ENCODE measurements at places on chromosomes 16 and 17.

DNA sequence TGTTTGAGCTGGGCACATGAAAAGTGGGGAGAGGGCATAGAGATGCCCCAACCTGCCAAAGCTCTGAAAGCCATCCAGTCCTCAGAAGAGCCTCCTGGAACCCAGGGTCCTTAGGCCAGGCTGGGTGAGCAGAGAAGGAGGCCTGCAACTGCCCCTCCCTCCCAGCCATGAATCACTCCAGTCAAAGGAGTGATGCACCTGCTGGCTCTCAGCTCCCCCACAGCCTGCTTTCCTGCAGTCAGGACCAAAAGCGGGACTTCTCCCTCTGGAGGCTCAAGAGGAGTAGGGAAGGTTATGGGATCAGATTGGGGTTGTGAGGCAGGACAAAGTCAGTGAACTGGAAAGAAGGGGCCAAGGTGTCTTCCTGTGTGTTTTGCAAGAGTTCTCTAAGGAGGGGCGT lies 145.6 kb downstream of the TMEM132E start:
- no peak for DNase-seq

GRCh38 chr16:2205967-2206313 lies 686 bp downstream of the MLST8 start:
- no peak for DNase-seq

DNA sequence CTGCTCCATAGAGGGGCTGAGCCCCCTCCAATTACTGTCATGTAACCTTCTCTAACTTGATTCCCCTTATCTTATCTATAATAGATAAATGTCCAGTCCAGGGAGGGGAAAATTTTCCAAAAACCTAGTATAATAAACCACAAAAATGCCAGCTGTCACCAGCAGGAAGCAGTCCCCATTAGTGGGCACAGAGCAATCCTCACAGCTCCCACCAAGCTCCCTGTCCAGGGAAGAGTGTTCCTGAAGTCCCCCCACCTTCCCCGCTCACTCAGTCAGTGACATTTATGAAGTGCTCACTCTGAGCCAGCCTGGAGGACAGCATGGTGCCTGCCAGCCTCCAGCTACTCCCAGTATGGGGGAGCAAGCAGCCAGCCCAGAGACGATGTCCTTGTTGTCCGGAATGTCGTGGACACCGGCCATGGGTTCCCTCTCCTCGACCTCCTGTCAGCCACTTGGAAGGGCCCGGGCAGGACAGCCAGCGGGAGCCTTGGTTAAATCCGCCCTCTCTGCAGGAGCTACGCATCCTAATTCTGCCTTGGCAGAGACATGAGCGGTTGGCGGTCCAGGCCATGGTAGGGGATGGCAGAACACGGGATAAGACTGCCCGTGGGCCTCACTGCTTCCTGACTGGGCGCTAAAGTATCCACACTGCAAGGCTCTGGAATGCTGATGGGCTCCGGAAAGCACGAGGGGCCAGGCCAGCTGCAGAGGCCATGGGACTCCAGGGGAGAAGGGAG lies 102.0 kb upstream of the CDH5 start:
- no peak for DNase-seq

DNA sequence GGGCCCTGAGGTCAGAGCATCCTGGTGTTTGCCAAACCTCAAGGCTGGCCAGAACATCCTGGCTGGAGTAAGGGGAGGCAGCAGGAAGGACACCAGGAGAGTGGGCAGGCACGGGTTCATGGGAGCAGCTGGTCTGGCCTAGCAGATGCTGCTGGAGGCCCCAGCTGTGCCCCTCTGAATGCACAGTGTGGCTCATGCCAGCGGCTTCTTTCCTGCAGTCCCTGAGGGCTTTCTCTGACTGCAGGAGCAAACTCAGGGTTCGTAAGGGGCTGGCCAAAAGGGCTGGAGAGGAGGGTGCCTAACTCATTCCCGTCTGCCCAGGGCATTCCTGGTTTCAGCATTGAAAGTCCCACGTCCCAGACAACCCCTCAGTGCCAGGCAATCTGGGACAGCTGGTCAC lies 78.7 kb downstream of the ZDHHC7 start:
- DNase-seq, result peak; percentile 69

DNA sequence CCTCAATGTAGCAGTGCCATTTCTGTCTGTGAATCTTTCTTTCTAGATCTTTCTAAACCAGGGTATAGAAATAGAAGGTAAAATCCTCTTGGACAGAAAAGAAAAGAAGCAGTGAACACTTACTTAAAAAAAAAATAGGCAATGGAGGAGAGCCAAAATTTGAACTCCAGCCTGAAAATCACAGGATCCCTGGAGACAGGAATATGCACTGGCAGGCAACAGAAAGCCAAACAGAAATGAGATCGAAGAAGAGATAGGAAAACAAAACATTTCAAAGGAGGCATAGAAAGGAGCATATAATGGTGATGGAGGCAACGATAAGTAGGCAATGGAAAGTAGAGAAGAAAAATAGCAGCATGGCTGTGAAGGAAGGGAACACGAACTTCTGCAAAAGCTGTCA lies 253.7 kb upstream of the HSBP1 start:
- DNase-seq, result no peak

- no peak for DNase-seq
These were observed 2.6 kb downstream of the PCGF2 start for GRCh38 chr17:38745545-38745944.

- DNase-seq, result peak; percentile 24
These were observed 491.0 kb upstream of the CDH5 start for GRCh38 chr16:65875381-65876055.

Data from eye (tissue), 1 donor.